Activated B cell treated with CpG ODN at 0.5 μM for 24 hours (primary cell): ENCODE measurements at places on chromosomes 5 and 9.
A peak's percentile ranks its signal among the peaks of the same experiment; 100 is the strongest.

DNA sequence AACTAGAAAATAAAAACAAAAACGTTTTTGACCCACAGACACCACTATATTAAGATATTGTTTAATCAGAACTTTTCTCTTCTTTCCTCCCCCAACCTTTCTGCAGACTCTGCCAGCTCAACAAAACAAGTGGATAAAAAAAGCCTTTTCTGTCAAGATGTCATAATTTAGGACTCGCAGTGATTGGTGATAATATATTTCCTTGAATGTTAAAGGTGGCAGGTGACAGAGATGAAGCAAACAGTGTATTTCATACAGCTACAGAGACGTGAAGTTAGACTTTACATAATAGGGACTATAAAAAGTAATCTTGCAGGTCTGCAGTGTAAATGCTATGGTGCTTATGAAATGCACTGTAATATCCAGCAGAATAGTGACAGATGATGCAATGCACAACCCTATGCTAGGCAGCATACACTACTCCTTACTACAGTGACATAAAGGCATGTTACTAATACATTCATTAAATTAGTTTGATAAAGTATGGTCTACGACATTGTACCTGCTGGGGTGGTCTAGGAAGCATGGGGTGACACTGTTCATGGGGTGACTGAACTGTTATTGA is 326.7 kb upstream of the GRAMD2B start:
- DNase-seq, result no peak
- no peak overlapping the region for H3K27ac ChIP-seq
- H3K4me1 ChIP-seq, result no peaks in the 10 kb centered on the region
- H3K27me3 ChIP-seq, result no peaks in the 10 kb centered on the region
- no peak overlapping the region for H3K4me3 ChIP-seq

DNA sequence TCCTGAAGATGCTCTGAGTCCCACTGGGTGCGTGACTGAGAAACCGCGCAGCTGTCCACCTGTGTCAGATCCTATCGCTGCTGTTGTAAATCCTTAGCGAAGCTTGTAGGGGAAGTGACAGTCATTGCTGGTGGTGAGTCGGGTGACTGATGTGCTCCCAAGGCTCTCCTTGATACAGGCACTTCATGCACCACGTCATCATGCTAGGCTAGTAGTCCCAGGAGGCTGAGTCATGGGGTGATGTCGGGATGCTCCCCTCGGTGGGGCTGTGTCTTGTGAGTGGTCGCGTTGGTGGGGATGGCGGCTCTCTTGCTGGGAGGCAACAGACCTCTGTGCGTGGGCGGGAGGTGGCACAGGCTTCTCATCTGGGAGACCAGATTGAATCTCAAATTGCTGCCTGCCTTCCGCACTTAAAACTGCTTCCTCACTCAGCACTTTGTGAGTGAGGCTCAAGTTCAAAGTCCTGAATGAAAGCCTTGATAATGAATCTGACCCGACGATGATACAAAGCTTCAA is 84.7 kb downstream of the CSNK1A1 start:
- H3K36me3 ChIP-seq, result no peaks in the 10 kb centered on the region
- H3K4me1 ChIP-seq, result peaks cover 5% of the 10 kb centered on the region
- no peak overlapping the region for H3K4me3 ChIP-seq
- H3K27ac ChIP-seq, result no peak overlapping the region

GRCh38 chr9:81384911-81385310 is 304.4 kb downstream of the TLE1 start:
- no peak overlapping the region for H3K4me3 ChIP-seq
- no peak overlapping the region for H3K27ac ChIP-seq
- H3K4me1 ChIP-seq, result no peaks in the 10 kb centered on the region
- no peaks in the 10 kb centered on the region for H3K27me3 ChIP-seq
- H3K36me3 ChIP-seq, result no peaks in the 10 kb centered on the region
- no peak for DNase-seq

DNA sequence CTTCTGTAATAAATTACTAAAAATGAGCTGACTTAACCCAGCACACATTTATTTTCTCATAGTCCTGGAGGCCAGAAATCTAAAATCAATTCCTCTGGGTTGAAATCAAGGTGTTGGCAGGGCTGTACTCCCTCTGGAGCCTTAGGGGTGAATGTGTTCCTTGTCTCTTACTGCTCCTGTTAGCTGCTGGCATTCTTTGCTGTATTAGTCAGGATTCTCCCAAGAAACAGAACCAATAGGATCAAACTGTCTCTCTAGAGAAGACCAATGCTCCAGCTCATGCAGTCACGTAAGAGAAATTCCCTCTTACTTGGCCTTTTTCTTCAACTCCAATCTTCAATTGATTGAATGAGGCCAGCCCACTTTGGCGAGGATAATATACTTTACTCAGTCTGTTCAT is 15.3 kb upstream of the CD180 start:
- no peak overlapping the region for H3K4me3 ChIP-seq
- no peaks in the 10 kb centered on the region for H3K27me3 ChIP-seq
- DNase-seq, result no peak
- peaks cover 68% of the 10 kb centered on the region for H3K4me1 ChIP-seq

- DNase-seq, result no peak
- H3K27me3 ChIP-seq, result no peaks in the 10 kb centered on the region
- H3K36me3 ChIP-seq, result peaks cover 17% of the 10 kb centered on the region
- peak overlapping the region; percentile 72 for H3K27ac ChIP-seq
Observed at GRCh38 chr9:129021091-129021490, 7.0 kb downstream of the SH3GLB2 start.

DNA sequence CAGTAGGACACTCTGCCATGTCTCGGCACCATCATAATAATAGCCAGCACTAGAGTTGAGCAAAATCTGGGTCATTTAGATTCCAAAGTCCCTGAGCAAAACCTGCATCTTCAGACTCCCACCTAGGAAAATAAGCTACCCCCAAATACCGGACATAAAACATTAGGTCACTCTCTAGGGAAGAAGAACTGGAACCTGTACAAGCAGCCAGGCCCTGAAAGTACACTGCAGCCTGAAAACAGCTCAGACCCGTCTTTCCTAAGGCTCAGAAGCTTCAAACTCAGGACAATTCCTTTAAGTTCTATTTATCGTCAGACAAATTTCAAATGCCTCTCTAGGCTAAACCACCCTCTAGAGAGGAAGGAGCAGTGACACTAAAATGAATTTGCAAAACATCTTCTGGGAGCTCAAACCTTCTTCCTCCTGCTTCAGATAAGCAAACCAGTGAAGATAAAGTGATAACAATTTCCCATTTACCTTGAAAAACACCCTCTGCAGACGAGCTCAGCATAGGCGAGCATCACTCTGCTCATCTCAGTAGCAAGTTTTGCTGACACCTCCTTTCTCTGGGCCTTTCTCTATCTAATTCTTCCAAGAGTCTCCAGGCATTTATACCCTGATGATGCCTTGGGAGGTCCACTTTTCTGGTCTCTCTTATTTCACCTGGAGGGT is 34.0 kb downstream of the ADAM19 start:
- peaks cover 57% of the 10 kb centered on the region for H3K36me3 ChIP-seq
- no peaks in the 10 kb centered on the region for H3K27me3 ChIP-seq
- peak overlapping the region; percentile 92 for H3K27ac ChIP-seq

DNA sequence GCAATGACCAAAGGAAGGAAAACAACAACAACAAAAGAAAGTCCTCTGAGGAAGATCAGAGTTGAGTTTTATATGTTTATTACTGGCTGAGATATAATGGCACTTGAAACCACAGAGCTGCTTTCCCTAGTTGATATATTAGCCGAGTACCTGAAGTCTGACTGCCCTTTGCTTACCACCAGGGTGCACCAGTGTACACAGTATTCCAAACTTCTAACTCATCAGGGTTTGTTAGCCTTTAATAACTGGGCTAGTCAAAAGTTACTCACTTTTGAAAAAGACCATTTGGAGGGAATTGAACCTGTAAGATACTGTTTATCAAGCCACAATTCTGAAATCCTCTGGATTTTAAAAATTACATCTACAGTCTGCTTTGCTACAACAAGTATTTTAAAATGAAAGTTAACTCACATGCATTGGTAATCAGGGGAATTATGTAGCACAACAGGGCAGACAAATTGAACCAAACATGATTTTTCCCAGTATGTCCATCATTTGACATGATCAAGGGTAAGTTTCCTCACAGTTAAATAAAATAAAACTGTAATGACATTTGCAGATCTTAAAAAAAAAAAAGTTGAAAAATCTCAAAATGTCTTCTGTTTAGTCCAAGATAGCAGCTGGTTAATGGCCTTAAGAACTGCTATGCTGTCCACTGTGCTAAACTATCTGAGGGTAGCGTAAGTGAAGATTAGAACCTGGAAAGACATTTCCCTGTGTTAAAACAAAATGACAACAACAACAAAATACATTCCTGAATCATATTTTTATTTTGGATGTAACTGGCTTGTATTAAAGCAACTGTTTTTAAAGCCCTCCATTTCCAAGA is 57.3 kb upstream of the C6 start:
- H3K27ac ChIP-seq, result no peak overlapping the region
- H3K36me3 ChIP-seq, result no peaks in the 10 kb centered on the region
- H3K27me3 ChIP-seq, result peaks cover 2% of the 10 kb centered on the region
- DNase-seq, result no peak

DNA sequence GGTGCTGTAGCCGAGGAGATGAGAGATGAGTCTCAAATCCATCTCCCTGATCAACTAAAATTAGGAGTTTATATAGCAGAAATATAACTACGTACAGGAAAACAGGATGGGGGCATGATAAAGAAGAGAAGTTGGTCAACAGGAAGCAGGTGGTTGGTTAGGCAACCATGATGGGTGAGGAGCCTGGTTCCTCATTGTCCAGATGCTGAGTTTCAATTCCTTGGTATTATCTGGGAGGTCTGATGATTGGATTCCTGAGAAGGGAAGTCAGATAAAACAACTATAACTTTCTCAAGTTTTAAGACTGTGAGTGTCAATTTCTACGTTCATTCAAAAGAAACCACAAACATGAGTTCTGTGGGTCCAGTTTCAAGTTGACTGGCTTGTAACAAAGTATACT is 323.9 kb downstream of the MTRR start:
- no peaks in the 10 kb centered on the region for H3K27me3 ChIP-seq
- no peak overlapping the region for H3K4me3 ChIP-seq
- peaks cover 3% of the 10 kb centered on the region for H3K4me1 ChIP-seq
- DNase-seq, result no peak
- H3K27ac ChIP-seq, result no peak overlapping the region

GRCh38 chr9:130336027-130336610 is 70.6 kb downstream of the HMCN2 start:
- H3K4me1 ChIP-seq, result no peaks in the 10 kb centered on the region
- peaks cover 16% of the 10 kb centered on the region for H3K27me3 ChIP-seq
- DNase-seq, result no peak
- H3K36me3 ChIP-seq, result no peaks in the 10 kb centered on the region

DNA sequence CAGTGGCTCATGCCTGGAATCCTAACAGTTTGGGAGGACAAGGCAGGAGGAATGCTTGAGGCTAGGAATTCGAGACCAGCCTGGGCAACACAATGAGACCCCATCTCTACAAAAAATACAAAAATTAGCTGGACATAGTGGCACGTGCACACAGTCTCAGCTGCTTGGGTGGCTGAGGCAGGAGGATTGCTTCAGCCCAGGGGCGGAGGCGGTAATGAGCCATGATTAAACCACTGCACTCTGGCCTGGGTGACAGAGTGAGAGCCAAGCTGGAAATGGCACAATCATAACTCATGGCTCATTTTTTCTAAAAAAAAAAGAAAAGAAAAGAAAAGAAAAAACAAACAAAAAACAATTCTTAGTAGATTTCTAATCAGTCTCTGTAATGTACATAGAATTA is 446.2 kb downstream of the ELAVL2 start:
- no peak overlapping the region for H3K27ac ChIP-seq
- H3K4me3 ChIP-seq, result no peak overlapping the region
- H3K36me3 ChIP-seq, result no peaks in the 10 kb centered on the region
- H3K27me3 ChIP-seq, result no peaks in the 10 kb centered on the region
- no peak for DNase-seq
- no peaks in the 10 kb centered on the region for H3K4me1 ChIP-seq

- H3K4me3 ChIP-seq, result no peak overlapping the region
- H3K36me3 ChIP-seq, result no peaks in the 10 kb centered on the region
- H3K4me1 ChIP-seq, result no peaks in the 10 kb centered on the region
- no peaks in the 10 kb centered on the region for H3K27me3 ChIP-seq
Observed at GRCh38 chr5:15898641-15899040, 280.9 kb downstream of the MARCHF11 start.

DNA sequence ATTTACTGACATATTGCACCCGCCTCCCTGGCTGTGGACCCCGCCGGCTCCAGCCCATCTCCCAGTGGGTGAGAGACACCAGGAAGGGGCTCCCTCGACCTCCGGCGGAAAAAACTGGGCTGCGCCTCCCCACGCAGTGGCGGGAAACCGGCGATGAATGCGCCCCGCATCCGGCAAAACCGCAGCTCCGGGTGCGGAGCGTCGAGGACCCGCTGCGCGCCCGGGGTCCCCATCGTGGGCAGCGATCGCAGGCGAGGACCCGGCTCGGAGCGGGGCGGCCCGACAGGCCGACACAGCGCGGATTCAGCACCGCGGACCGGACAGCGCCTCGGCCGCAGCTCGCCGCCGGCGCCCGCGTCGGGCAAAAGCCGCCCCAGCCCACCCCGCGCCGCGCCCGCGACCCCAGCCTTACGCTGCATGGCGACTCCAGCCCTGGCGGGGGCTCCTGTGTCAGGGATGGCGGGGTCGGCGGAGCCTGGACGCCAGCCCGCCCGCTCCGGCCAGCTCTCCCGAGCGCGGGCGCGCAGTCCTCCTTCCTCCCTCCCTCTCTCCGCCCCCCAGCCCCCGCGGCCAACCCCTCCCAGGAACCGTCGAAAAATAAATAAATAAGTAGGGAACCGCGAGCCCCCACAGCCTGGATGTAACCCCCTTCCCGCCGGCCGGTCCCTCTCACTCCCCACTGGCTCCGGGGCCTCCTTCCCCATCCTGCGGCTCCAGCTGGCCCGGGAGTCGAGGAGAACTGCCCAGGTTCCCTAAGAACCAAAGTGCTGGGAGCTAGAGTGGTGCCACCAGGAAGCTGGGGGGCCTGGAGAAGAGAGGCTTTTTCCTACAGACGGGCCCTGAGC is 3.1 kb downstream of the LHX3 start:
- no peak for DNase-seq
- peaks cover 12% of the 10 kb centered on the region for H3K36me3 ChIP-seq
- no peak overlapping the region for H3K27ac ChIP-seq
- peaks cover 26% of the 10 kb centered on the region for H3K27me3 ChIP-seq
- H3K4me3 ChIP-seq, result no peak overlapping the region

DNA sequence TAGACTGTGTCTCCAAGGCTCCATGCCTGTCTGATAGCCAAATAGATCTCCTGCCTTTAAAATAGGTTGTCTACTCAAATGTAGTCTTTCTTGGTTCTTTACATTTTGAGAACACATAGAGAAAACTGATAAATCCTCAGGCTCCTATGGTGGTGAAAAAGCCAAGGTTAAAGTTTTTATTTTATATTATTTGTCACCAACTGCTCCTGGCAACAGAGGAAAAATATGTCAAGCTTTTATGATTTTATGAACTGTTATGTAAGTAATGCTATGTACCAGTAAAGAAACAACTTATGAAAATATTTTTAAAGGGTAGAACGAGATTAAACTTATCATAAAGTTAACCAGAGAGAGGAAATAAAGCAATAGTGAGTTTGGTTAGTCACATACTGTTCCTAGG is 222.8 kb downstream of the NR2F1-AS1 start:
- no peaks in the 10 kb centered on the region for H3K36me3 ChIP-seq
- DNase-seq, result no peak
- no peaks in the 10 kb centered on the region for H3K27me3 ChIP-seq
- H3K4me3 ChIP-seq, result no peak overlapping the region
- H3K27ac ChIP-seq, result no peak overlapping the region
- no peaks in the 10 kb centered on the region for H3K4me1 ChIP-seq

GRCh38 chr5:42035526-42035925 is 110.4 kb downstream of the FBXO4 start:
- no peaks in the 10 kb centered on the region for H3K4me1 ChIP-seq
- H3K36me3 ChIP-seq, result no peaks in the 10 kb centered on the region
- H3K27me3 ChIP-seq, result peaks cover 11% of the 10 kb centered on the region

GRCh38 chr9:36935332-36935731 is 98.7 kb downstream of the PAX5 start:
- DNase-seq, result no peak
- peak overlapping the region; percentile 44 for H3K4me3 ChIP-seq
- peaks cover 93% of the 10 kb centered on the region for H3K36me3 ChIP-seq
- H3K27me3 ChIP-seq, result no peaks in the 10 kb centered on the region
